Immature natural killer cell (primary cell): ENCODE measurements at places on chromosomes 1 and 21. TPM values are rescaled to one million over a fixed set of nuclear protein-coding genes. Genes with fewer than 3 reads are reported as not detected.
A peak's percentile ranks its signal among the peaks of the same experiment; 100 is the strongest.

Gene DIO1
- not detected for polyA plus RNA-seq

Gene HRNR
- polyA plus RNA-seq: not detected

Gene HSD3B2
- not detected for polyA plus RNA-seq

Gene ADCY10
- polyA plus RNA-seq: not detected

Gene LCE3D
- not detected for polyA plus RNA-seq

Gene NBPF4
- not detected for polyA plus RNA-seq

Gene SEC16B
- not detected for polyA plus RNA-seq

Gene TMEM52
- not detected for polyA plus RNA-seq

Gene LPAR3
- polyA plus RNA-seq: 0.30 TPM

Gene SLC2A5
- 0.07 TPM for polyA plus RNA-seq

Gene INKA2
- 0.83 TPM for polyA plus RNA-seq

Gene PTPN22
- 109 TPM for polyA plus RNA-seq

Gene KIF17
- polyA plus RNA-seq: not detected

Gene MASP2
- not detected for polyA plus RNA-seq

GRCh38 chr1:39142401-39143060 is 62.0 kb upstream of the MACF1 start:
- DNase-seq: no peak
- peaks cover 7% of the 10 kb centered on the region for H3K27me3 ChIP-seq
- H3K4me1 ChIP-seq: no peaks in the 10 kb centered on the region
- H3K36me3 ChIP-seq: no peaks in the 10 kb centered on the region
- H3K27ac ChIP-seq: no peak overlapping the region
- H3K4me3 ChIP-seq: no peak overlapping the region

DNA sequence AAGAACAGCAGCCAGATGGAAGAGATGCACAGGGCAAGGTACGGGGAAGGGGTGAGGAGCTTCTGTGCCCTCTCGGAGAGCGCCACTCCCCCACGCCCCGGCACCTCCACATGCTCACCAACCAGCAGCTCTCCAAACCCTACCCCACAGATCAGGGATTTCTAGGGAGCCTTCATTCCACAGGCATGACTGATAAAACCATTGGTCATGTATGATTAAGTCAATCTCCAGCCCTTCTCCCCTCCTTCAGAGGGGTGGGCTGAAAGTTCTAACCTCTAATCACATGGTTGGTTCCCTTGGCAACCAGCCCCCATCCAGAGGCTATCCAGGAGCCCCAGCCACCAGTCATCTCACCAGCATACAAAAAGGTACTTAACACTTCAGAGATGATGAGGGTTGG is 144.7 kb downstream of the TGFBR3 start:
- peak overlapping the region; percentile 18 for H3K4me3 ChIP-seq
- peaks cover 92% of the 10 kb centered on the region for H3K4me1 ChIP-seq
- H3K27ac ChIP-seq: peak overlapping the region; percentile 68
- peaks cover 55% of the 10 kb centered on the region for H3K27me3 ChIP-seq
- no peak for DNase-seq

- no peak overlapping the region for H3K4me3 ChIP-seq
- H3K36me3 ChIP-seq: no peaks in the 10 kb centered on the region
- no peak for DNase-seq
- H3K27ac ChIP-seq: no peak overlapping the region
- no peaks in the 10 kb centered on the region for H3K4me1 ChIP-seq
These were observed 90.7 kb upstream of the WLS start for GRCh38 chr1:68322837-68323687.

- H3K4me1 ChIP-seq: peaks cover 71% of the 10 kb centered on the region
- no peaks in the 10 kb centered on the region for H3K36me3 ChIP-seq
- H3K27ac ChIP-seq: peak overlapping the region; percentile 99
These were observed 948 bp downstream of the STK40 start for GRCh38 chr1:36384542-36385409.

- H3K36me3 ChIP-seq: no peaks in the 10 kb centered on the region
- peaks cover 4% of the 10 kb centered on the region for H3K27me3 ChIP-seq
- H3K27ac ChIP-seq: no peak overlapping the region
- no peaks in the 10 kb centered on the region for H3K4me1 ChIP-seq
- no peak overlapping the region for H3K4me3 ChIP-seq
- DNase-seq: no peak
These were observed 65.4 kb upstream of the IFFO2 start for GRCh38 chr1:19021845-19022244.

DNA sequence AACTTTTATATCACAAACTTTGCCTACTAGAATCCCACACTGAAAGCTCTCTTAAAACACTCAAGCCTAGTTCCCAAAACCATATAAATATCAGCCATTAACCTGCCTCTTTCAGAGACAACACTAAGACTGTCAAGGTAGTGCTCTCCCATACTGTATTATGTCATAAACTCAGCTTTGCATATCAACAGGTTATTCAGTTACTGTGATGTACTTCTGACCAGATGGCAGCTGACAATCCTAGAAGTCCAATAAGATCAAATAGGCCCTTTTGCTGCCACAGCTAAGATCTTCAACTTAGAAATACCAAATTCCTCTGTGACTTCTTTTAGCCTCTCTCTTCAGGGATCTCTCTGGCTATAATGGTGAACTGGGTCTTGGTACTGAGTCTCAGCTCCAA is 97.2 kb downstream of the SPATA6 start:
- H3K27me3 ChIP-seq: no peaks in the 10 kb centered on the region
- no peak for DNase-seq
- no peak overlapping the region for H3K4me3 ChIP-seq
- no peak overlapping the region for H3K27ac ChIP-seq
- no peaks in the 10 kb centered on the region for H3K4me1 ChIP-seq
- peaks cover 3% of the 10 kb centered on the region for H3K36me3 ChIP-seq

- no peak overlapping the region for H3K4me3 ChIP-seq
- peaks cover 11% of the 10 kb centered on the region for H3K4me1 ChIP-seq
- no peaks in the 10 kb centered on the region for H3K27me3 ChIP-seq
- DNase-seq: no peak
These were observed 45.0 kb downstream of the ABCD3 start for GRCh38 chr1:94463056-94463764.

GRCh38 chr1:112761714-112762480 is 46.8 kb upstream of the PPM1J start:
- no peak overlapping the region for H3K27ac ChIP-seq
- DNase-seq: no peak

DNA sequence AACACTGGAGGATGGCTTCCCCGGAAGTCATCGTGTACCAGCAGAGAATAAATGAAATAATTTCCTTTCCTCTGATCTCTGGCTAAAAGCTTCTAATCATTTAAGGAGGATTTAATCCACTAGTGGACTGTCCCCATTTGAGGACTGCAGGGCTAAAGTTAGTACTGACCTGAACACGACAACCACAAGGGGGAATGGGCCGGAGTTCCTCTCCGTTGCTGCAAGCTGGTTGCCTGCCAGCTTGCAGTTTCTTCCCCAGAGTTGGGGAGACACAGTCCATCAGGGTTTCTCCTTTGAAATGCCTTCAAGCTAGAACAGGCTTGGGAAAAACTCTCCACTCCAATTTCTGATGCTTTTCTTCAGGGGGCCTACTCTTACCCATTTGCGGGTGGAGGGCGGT is 35.5 kb upstream of the NPL start:
- no peak overlapping the region for H3K27ac ChIP-seq
- DNase-seq: no peak
- H3K4me3 ChIP-seq: no peak overlapping the region
- peaks cover 2% of the 10 kb centered on the region for H3K27me3 ChIP-seq
- no peaks in the 10 kb centered on the region for H3K4me1 ChIP-seq

DNA sequence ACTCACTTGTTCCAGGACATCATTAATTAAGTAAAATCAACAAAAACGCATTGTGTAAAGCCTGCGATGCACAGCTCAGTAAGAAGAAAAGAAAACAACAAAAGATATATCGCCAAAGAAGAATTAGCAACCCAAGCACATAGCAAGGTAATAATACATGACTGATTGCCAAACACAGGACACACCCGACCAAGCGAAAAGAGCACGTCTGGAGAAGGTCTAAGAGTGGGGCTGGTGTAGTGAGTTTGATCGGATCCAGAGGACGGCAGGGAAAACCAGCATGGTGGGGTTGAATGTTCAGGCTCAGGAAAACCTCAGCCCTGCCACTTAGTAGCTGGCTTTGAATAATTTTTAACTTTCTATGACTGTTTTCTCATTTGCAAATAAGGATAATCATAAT is 69.8 kb downstream of the JAK1 start:
- peaks cover 98% of the 10 kb centered on the region for H3K4me1 ChIP-seq
- DNase-seq: no peak
- H3K27ac ChIP-seq: peak overlapping the region; percentile 87
- peak overlapping the region; percentile 81 for H3K4me3 ChIP-seq
- H3K36me3 ChIP-seq: peaks cover 3% of the 10 kb centered on the region
- H3K27me3 ChIP-seq: peaks cover 8% of the 10 kb centered on the region

DNA sequence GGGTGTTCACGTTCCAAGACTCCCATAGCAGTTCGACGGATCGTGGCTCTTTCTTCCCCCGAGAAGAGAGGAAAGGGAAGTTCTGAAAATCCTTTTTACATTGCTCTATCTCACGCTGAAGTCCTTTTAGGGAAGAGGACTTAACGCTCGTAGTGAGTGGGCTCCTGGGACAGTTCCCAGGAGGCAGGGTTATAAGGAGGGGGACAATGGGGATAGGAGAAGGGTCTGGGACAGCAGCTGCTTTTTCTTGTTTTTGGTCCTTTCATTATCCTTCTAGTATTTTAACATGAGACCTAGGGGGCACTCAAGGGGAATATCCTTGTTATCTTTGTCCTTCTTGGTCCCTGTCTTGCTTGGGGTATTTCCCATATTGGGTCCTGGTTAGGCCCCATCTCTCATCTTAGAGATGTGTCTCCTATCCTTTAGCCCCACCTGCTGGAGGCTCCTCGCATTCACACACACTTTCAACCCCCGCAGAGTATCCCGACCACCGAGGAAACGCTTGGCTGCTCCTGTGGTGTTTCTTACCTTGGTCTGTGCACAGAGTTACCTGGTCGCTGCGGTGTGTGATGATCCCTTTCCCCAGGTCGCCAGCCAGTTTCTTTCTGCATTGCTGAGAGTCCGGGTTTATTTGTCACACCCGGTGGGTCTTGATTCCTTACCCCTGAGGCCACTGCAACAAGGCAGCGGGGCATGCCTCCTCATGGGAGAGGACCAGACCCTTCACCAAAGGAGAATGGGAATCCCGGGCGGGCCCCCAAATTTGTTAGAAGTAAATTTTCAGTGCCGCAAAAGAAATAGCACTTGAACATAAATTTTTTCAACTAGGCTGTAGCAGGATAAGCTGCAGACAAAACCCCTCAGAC is 29.7 kb downstream of the SCCPDH start:
- no peak overlapping the region for H3K4me3 ChIP-seq
- peaks cover 1% of the 10 kb centered on the region for H3K36me3 ChIP-seq
- peak; percentile 49 for DNase-seq
- H3K4me1 ChIP-seq: no peaks in the 10 kb centered on the region
- H3K27ac ChIP-seq: no peak overlapping the region

GRCh38 chr21:44792702-44793591 is 8.7 kb downstream of the UBE2G2 start:
- H3K27ac ChIP-seq: no peak overlapping the region
- H3K4me3 ChIP-seq: no peak overlapping the region
- peaks cover 13% of the 10 kb centered on the region for H3K4me1 ChIP-seq
- H3K36me3 ChIP-seq: peaks cover 5% of the 10 kb centered on the region

DNA sequence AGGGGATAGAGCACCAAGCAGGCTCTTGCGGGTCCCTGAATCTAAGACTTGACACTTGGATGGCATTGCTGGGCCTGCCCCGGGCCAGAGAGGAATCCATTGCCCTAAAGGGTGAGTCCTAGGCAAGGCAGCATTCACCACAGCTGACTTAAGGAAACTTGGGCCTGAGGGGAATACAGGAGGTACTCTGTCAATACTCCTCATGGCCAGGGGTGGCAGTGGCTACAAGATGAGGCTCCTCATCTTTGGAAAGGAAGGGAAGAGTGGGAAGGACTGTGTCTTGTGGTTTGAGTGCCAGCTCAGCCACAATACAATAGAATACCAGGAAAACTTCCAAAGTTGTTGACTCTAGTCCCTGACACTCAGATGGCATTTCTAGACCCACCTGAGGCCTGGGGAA is 5.1 kb downstream of the KRTAP22-1 start:
- DNase-seq: no peak
- H3K4me1 ChIP-seq: no peaks in the 10 kb centered on the region
- H3K27me3 ChIP-seq: no peaks in the 10 kb centered on the region
- H3K36me3 ChIP-seq: no peaks in the 10 kb centered on the region
- no peak overlapping the region for H3K27ac ChIP-seq

DNA sequence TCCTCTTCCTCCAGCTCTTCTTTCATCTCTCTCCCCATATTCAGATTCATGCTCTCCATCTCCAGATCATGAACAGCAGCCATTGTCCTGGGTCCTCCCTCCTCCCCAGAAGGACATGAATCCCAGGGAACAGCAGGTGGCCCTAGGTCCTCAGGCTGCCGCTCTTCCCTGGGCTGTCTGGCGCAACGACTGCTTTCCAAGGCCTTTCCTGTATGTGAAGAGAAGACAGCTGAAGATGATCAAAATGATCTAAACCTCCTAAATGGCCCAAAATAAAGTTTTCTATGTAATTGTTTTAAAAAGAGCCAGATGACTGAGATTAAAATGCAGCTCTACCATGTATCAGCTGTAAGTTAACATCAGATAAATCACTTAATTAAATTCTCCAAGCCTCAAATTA is 22.5 kb downstream of the RHBDL2 start:
- H3K4me3 ChIP-seq: no peak overlapping the region
- DNase-seq: no peak
- no peaks in the 10 kb centered on the region for H3K4me1 ChIP-seq
- no peaks in the 10 kb centered on the region for H3K27me3 ChIP-seq

DNA sequence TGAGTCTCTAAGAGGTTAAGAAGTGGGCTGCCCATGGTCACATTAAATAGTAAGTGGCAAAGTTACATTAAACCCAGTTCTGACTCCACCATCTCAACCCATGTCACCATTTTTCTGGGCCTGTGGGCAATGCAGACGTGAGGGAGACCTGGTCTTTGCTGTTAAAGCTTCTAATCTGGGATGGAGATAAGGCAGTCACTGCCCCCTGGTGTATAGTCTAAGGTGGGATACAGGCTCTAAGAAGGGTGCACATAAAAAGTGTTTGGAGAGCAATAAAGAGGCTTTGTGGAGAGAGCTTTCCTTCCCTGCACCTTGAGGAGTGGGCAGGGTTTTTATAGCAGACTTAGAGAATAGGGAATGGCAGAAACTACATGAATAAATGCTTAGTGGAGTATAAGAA is 141.3 kb downstream of the ROR1 start:
- H3K4me1 ChIP-seq: no peaks in the 10 kb centered on the region
- H3K27ac ChIP-seq: no peak overlapping the region
- DNase-seq: peak; percentile 26
- no peaks in the 10 kb centered on the region for H3K36me3 ChIP-seq
- no peak overlapping the region for H3K4me3 ChIP-seq

GRCh38 chr1:10975567-10976326 is 36.7 kb upstream of the TARDBP start:
- no peaks in the 10 kb centered on the region for H3K36me3 ChIP-seq
- no peak overlapping the region for H3K27ac ChIP-seq
- DNase-seq: no peak
- peaks cover 9% of the 10 kb centered on the region for H3K27me3 ChIP-seq

GRCh38 chr1:29361686-29362085 is 125.4 kb downstream of the PTPRU start:
- no peak overlapping the region for H3K4me3 ChIP-seq
- DNase-seq: no peak
- H3K27me3 ChIP-seq: peaks cover 3% of the 10 kb centered on the region

GRCh38 chr1:47210666-47211065 is 20.8 kb upstream of the PDZK1IP1 start:
- no peaks in the 10 kb centered on the region for H3K4me1 ChIP-seq
- H3K27me3 ChIP-seq: peaks cover 10% of the 10 kb centered on the region
- H3K27ac ChIP-seq: no peak overlapping the region

GRCh38 chr1:215056584-215056983 is 26.0 kb upstream of the KCNK2 start:
- DNase-seq: no peak
- H3K36me3 ChIP-seq: no peaks in the 10 kb centered on the region
